H4 (cell line): ENCODE measurements at places on chromosomes 5 and 9. TPM values are rescaled to one million over a fixed set of nuclear protein-coding genes. Genes with fewer than 3 reads are reported as not detected.

Gene INSL4
- not detected in 2 replicates for total RNA-seq

Gene IL13
- not detected in 2 replicates for total RNA-seq

GRCh38 chr5:74885170-74885569, 19.0 kb upstream of the FAM169A start:
- no peak for DNase-seq

- DNase-seq: no peak
Observed at GRCh38 chr9:130549093-130549735, 30.2 kb upstream of the FUBP3 start.

- DNase-seq: no peak
Observed at GRCh38 chr9:83596899-83597504, 25.9 kb upstream of the IDNK start.

DNA sequence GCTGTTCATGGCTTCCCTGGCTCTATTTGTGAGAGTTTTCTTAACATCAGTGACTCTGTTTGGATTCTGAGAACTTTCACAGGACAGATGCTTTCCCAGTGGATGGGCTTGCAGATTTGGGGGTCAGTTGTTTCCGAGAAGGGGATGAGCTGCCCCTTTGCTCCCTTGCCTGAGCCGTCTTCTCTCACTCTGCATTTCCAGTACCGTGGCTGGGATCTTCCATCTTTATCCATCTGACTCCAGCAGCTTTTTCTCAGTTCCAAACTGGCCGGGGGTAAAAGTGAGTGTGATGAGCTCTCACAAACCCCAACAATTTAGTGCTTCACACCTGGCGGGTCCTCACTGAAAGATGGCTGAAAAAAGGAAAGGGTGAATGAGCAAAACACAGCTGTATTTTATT, 79.1 kb downstream of the TENT4A start:
- no peak for DNase-seq

Gene CCDC127
- 4.6 and 4.8 TPM in 2 replicates for total RNA-seq

Gene ADAMTSL2
- not detected in 2 replicates for total RNA-seq

Gene FGFR4
- 11.4 and 16.9 TPM in 2 replicates for total RNA-seq

Gene GNA14
- 0.06 TPM in 1 of 2 replicates, not detected in the other for total RNA-seq

GRCh38 chr5:16773991-16774390, 157.2 kb upstream of the RETREG1 start:
- peak; percentile 53 for DNase-seq

DNA sequence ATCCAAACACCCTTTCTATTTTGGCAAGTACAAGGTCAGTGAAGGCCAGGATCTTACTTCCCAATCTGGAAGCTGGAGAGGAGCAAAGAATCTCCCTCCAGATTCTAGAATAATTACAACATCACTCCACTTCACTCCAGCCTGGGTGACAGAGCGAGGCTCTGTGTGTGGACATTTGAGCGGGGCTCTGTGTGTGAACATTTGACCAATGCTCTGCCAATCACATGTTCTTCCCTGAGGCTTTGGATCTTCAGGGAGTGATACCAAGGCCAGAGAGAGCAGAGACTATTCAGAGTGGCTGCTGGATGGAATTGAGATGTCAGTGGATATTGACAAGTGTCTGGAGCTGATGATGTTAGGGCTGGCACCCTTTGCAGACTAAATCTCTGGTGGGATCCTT, 24.7 kb upstream of the ANKRD34B start:
- no peak for DNase-seq

Gene SOHLH1
- not detected in 2 replicates for total RNA-seq

- peak; percentile 35 for DNase-seq
Observed at GRCh38 chr5:164475339-164475977, 970.0 kb downstream of the MAT2B start.

Gene IL9
- not detected in 2 replicates for total RNA-seq

Gene PRUNE2
- total RNA-seq: 3.8 and 3.9 TPM in 2 replicates

Gene GPX3
- 338 and 380 TPM in 2 replicates for total RNA-seq

DNA sequence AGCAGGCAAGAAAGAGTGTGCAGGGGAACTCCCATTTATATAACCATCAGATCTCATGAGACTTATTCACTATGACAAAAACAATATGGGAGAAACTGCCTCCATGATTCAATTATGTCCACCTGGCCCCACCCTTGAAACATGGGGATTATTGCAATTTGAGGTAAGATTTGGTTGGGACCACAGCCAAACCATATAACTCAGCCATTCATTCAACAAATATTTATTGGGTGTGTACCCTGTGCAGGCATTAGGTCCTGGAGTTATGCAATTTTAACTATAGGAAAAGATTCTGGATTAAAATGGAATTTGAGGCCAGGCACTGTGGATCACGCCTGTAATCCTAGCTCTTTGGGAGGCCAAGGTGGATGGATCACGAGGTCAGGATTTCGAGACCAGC, 124.2 kb upstream of the GAS1 start:
- no peak for DNase-seq

DNA sequence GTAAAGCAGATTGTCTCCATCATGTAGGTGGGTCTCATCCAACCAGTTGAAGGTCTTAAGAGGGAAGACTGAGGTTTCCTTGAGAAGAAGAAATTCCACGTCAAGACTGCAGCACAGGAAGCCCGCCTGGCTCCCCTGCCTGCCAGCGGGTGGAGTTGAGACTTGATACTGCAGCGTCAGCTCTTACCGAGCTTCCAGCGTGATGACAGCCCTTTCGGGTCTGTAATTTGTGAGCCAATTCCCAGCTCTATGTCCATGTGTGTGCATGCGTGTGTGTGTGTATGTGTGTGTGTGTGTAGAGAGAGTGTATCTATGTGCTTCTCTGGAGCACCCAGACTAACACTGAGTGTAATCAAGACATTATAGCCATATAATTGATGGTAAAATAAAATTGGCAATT, 379.7 kb upstream of the IRX2 start:
- DNase-seq: no peak

DNA sequence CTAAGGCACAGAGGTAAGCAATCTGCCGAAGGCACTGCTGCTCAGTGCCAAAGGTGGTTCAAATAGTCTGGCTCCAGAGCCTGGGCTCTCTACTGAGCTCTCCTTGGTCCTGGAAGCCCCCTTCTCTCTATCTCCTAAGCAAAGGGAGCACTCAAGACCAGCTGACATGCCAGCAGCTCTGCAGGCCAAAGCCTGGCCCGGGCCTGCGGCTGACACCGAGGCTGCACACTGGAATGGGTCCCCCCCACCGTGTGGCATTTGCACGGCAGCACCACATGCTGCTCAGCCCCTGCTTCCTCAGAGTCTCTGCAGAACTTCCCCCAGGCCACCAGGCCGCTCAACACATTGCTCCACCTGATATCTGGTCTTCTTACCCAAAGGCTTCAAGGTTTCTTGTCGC, 57.8 kb upstream of the GOLPH3 start:
- DNase-seq: no peak

DNA sequence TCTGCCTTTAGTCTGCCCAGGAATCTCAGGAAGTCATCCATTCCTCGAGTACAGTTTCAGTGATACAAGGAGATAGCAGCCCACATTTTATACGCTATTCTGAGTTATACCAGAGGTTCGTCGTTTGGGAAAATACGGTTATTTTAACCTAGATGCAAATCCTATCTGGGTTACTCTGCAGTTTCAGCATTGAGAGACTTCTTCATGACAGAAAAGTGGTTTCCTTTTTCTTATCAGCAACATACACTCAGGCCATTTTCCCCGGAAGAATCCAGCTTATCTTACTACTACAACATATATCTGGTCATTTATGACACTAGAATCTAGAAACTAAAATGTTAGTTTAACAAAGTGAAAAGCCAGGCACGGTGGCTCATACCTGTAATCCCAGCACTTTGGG, 83.4 kb upstream of the IQGAP2 start:
- no peak for DNase-seq

Gene GIN1
- 4.6 and 7.9 TPM in 2 replicates for total RNA-seq

- no peak for DNase-seq
Observed at GRCh38 chr9:79610019-79610631, 38.4 kb downstream of the TLE4 start.

DNA sequence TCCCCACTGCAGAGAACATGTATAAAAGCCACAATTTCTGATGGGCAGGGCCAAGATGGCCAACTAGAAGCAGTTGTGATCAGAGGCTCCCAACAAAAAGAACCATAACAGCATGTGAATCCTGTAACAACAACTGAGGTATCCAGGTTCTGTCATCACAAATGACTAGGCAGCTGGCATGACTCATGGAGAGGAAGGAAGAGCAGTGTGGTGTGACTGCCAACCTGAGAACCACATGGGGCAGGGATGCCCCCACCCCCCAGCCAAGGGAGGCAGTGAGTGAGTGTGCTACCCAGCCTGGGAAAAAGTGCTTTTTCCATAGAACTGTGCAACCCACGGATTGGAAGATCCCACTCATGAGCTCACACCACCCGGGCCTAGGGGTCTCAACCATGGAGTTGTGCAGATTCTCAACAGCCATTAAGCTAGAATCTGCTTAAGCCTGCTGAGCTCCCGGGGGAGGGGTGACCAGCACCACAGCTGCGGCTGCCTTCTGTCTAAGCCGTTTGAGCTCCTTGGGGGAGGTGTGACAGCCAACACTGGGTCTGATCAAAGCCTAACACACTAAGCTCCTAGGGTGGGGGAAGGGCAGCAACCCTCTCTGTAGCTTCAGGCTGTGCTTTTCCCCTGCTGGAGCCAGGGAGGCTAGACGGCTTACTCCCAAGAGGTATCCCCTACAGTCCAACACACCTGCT, 80.1 kb upstream of the DMAC1 start:
- DNase-seq: no peak

Gene SHB
- total RNA-seq: 8.7 and 10.1 TPM in 2 replicates

- DNase-seq: peak; percentile 69
Observed at GRCh38 chr5:150322202-150322601, 19.5 kb upstream of the ARSI start.

Gene IZUMO3
- total RNA-seq: not detected in 2 replicates

DNA sequence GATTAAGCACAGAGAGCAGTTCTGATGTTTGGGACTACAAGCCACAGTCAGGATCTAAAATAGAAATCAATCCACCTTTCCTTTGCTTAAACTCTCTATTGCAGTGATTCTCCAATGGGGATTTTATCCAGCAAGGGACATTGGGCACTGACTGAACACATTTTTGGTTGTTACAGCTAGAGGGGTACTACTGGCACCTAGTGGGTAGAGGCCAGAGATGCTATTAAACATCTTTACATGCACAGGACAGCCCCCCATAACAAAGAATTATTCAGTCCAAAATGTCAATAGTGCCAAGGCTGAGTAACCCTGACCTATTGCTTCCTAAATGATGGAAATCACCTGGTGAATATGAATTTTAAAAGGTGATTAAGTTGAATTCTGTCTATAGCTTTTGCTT, 12.0 kb downstream of the ZNF622 start:
- no peak for DNase-seq

Gene INSL6
- not detected in 2 replicates for total RNA-seq

Gene GDNF
- not detected in 2 replicates for total RNA-seq

Gene CD74
- 1.6 and 11.7 TPM in 2 replicates for total RNA-seq

DNA sequence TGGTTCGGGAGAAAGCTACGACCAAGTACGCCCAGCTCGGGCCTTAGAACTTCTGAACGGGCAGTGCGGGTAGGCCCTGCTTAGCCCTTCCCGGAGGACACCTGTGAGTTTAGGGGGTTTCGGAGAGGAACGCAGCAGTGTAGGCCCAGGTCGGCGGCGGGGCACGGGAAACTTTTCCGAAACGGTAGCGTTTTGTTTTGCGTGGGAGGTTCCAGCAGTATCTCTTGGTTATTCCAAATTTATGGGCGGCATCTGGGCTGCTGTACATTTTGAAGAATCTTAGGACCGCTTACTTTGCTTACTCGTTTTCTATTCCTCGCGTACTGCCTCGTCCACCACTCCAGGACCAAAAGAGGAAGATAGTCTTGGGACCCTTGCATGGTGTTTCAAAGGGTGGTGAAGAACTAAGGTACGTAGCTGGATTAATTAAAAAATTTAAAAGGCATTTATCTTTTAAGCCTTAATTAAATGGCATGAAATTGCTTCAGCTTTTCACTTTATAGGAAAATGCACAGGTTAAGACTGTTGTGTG, 492 bp downstream of the TENT2 start:
- no peak for DNase-seq

Gene PFN3
- not detected in 2 replicates for total RNA-seq

DNA sequence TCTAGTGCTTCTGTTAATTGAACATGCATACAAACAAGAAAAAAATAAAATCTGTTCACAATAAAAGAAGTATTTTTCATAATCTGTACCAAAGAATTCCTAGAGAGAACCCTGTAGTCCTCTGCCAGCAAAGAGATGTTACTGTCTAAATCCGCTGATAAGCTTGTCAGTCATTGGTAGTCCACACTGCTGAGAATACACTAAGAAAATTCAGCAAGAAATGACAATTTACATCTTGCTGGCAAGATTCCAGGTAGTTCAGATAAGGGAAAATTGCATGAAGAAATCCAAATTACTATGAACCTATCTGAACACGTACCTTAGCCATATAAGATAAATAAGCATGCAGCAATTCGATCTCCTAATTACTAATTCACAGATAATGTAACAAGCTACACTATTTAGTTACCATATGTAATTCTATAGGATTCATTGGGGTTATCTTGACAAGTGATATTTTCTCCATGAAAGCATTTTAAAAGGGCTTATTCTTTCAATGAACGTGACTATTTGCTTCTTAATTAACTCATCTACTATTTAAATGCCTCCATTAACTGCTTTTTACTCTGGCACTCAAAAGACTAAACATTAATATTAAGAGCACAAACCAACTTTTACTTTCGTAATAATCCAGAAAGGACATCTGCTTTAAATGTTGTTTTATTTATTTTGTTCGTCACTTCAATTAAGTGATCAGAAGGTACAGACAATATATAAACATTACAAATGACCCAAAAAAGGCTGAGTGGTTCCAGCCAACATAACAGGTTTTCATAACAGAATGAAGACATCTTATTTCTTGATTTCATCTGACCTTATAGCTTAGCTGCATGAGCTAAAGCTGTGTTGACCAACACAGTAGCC, 9.7 kb downstream of the MPDZ start:
- DNase-seq: no peak

GRCh38 chr5:8767111-8767510, 778.8 kb downstream of the SEMA5A start:
- no peak for DNase-seq

Gene PCAT7
- total RNA-seq: 2.5 and 2.8 TPM in 2 replicates

GRCh38 chr5:130743092-130743491, 422.0 kb downstream of the HINT1 start:
- no peak for DNase-seq

- no peak for DNase-seq
Observed at GRCh38 chr9:31372799-31373587, 1011.5 kb upstream of the ACO1 start.
